Activated naive CD8-positive, alpha-beta T cell treated with anti-CD3 and anti-CD28 coated beads for 36 hours (primary cell): ENCODE measurements at places on chromosomes 2 and 18. TPM values are rescaled to one million over a fixed set of nuclear protein-coding genes. Genes with fewer than 3 reads are reported as not detected.

DNA sequence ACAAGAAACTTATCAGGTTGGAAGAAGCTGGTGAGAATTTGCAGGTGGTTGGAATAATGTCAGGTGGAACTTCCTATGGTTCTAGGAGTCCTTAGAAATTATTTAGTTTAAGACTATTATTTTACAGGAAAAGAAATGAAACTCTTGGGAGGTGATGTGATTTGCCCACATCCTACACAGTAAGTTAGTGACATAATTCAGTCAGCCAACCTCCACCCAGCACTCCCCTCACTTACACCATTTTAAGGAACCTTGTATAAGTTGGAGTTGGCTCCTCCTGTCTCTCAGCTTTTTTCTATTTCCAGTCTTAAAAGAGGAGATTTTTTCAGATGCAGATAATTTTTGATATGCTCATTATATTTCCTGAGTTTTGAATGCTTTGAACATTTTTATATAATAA lies 86.4 kb downstream of the SKA1 start:
- no peak overlapping the region for H3K27ac ChIP-seq
- no peaks in the 10 kb centered on the region for H3K4me1 ChIP-seq
- no peak overlapping the region for H3K4me3 ChIP-seq
- peaks cover 5% of the 10 kb centered on the region for H3K27me3 ChIP-seq
- no peak for DNase-seq

- H3K27ac ChIP-seq: no peak overlapping the region
- no peaks in the 10 kb centered on the region for H3K4me1 ChIP-seq
- DNase-seq: no peak
- peaks cover 3% of the 10 kb centered on the region for H3K27me3 ChIP-seq
- H3K36me3 ChIP-seq: no peaks in the 10 kb centered on the region
- no peak overlapping the region for H3K4me3 ChIP-seq
Measured at GRCh38 chr2:67881816-67882215, 181.0 kb downstream of the C1D start.

Gene EVX2
- total RNA-seq: not detected

Gene POTEJ
- total RNA-seq: not detected

GRCh38 chr18:44733069-44733753 lies 52.5 kb downstream of the SETBP1 start:
- peaks cover 23% of the 10 kb centered on the region for H3K4me1 ChIP-seq
- peaks cover 39% of the 10 kb centered on the region for H3K27me3 ChIP-seq
- DNase-seq: peak; percentile 13
- H3K36me3 ChIP-seq: no peaks in the 10 kb centered on the region

Gene SLC23A3
- 0.92 TPM for total RNA-seq

Gene SCN2A
- 0.06 TPM for total RNA-seq

Gene AUP1
- total RNA-seq: 140 TPM

GRCh38 chr18:13826209-13826608 lies 2.3 kb downstream of the MC5R start:
- H3K4me3 ChIP-seq: no peak overlapping the region
- peaks cover 42% of the 10 kb centered on the region for H3K27me3 ChIP-seq
- H3K4me1 ChIP-seq: peaks cover 3% of the 10 kb centered on the region
- H3K36me3 ChIP-seq: no peaks in the 10 kb centered on the region
- no peak overlapping the region for H3K27ac ChIP-seq
